Right hindlimb (tissue), 1 donor: ENCODE measurements at places on chromosomes 11 and 22.

- no peak for DNase-seq
These were observed 129.5 kb downstream of the MICAL2 start for GRCh38 chr11:12239804-12240371.

DNA sequence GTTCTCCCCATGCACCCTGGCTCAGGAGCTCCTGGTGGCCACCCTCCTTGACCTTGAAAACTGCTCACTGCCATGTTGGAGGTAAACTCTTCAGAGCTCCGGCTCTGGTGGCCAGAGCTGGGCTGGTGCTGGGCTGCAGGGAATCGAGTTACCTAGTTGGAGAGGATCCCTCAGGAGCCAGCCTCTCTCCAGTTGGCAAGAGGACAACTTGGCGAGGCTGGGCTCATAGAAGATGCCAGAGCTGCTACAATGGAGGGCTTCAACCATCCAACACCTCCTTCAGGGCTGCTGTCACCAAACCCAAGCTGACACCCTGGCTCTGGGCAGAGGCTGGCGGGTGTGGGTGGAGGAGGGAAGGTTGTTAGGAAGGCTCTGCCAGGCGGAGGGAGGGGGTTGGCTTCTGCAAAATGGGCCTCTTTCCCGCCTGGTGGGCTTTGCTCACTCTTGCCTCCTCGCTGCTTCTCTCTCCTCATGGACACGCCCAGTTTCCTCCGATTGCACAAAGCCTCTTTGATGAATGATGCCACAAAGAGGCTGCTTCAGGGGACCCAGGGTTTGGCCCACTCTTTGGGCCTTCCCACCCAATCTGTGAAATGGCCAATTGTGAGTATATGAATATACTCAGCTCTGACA, 53.1 kb downstream of the THAP12 start:
- DNase-seq = no peak

DNA sequence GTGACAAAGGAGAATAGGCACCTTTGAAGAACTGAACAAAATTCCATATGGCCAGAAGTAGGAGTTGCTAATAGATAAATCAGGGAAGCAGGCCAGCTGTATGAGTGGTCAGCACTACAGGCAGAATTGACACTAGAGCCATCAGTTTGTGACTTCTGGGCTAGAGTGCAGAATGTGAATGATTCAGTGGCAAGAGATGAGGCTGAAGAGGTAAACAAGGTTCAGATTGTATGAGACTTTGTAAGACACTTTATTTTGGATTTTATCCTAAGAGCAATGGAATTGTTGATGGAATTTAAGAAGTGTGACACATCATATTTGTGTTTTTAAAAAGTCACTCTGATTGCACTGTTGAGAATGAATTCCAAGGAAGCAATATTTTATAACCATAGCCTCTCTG, 12.9 kb downstream of the BIRC3 start:
- DNase-seq = no peak

DNA sequence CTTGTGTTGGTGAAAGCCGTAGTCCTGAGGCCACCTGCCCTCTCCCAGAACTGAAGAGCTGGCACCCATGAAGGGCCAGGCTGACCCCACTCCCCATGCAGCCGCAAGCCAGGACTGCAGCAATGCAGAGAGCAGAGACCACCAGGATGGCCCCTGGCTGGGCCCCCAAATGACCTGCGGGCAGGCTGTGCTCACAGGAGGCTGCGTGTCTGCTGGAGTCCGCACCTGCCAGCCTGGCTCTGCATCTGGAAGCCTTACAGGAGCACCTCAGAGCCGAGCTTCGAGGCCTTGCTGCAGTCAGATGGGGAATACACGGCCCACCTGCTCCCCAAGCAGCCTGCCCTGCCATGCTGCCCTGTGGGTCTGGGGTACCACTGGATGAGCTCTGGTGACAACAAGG, 1336.8 kb downstream of the TBC1D22A start:
- no peak for DNase-seq

- no peak for DNase-seq
These were observed 10.0 kb upstream of the PKNOX2 start for GRCh38 chr11:125154378-125155099.

DNA sequence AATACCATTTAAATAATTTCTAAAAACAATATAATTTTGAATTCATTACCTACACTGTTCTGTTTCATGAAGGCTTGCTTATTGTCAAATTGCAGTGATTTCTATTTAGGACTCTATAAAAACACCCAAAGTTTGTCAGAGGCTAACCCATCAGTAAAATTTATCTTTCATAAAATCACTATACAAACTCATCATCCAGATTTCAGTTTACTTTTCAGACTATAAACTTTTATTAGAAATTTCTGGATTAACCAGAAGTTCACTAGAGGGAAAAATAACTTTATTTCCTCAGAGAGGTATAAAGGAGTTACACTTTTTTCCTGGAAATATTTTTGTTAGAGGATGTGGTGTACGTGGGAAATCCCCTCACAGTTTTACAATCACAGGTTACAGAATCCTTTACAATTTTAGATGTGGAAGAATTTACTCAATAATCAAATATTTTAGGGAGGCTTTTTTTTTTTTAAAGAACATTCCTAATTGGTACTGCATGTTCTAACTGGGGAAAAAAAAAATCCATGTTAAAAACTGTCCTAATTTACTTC, 176.7 kb downstream of the SWAP70 start:
- no peak for DNase-seq

DNA sequence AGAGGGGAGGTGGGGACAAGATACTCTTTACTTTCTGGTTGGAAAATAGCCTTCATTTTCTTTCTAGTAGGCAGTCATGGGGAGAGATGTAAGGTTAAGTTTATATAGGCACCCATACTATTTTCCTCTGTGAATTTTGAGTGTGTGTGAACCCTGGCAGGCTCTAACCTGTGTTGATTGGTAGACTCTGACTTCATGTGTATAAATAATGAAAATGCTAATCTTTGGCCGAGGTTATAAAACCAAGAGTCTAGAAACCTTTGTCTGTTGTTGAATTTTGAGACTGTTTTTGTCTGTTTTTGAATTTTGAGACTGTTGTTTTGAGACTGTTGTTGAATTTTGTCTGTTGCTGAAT, 14.0 kb downstream of the TRIM44 start:
- DNase-seq = no peak
